ENCODE measurements at places on chromosomes 11 and 22.

DNA sequence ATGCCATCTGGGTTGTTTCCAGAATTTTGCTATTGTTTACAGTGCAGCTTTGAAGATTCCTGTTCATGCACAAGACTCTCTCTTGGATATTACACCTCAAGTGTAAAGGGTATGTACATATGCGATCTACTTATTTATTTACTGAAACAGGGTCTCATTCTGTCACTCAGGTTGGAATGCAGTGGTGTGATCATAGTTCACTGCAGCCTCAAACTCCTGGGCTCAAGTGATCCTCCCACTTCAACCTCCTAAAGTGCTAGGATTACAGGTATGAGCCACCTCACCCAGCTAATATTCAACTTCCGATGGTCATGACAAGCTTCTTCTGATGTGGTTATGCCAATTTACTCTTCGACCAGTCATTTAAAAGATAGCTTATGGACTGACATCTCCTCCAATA lies 158.1 kb upstream of the PITPNB start:
- DNase-seq = no peak

DNA sequence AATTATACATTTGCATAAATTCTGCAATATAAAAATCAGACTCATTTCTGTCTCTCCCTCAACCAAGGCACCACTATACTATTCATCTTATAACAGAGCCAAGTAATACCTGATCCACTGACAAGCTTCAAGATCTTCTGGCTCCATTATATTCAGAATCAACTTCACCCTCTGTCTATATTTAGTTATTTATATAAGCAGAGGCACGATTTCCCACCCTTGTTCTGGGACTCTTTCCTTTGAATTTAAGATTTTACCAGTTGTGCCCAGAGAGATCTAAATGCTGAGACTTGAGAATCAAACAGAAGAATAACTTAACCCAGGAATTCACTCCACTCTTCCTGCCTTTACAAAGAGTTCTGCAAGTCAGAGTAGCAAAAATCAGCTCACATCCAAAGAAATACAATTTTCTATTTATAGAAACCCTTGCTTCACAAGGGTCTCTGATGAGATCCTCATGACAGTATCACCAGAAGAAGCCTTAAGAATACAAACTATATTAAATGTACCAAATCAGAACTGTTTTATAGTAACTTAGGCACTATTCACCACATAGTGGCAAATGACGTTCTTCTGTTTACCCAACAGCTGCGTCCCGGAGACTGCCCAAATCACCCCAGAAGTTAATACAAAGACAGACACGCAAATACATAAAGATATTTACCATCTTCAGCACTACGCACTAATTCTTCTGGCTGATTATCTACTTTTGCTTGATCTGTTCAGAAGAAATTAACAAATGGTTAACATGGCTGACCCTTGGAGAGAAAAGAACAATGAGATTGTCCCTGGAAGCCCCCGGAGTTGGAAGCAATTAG lies 32.3 kb upstream of the CCDC89 start:
- DNase-seq = no peak

- DNase-seq = no peak
Observed at GRCh38 chr11:102188488-102188887, 78.2 kb downstream of the YAP1 start.

- DNase-seq = no peak
Observed at GRCh38 chr11:96466607-96467006, 76.8 kb downstream of the JRKL start.

DNA sequence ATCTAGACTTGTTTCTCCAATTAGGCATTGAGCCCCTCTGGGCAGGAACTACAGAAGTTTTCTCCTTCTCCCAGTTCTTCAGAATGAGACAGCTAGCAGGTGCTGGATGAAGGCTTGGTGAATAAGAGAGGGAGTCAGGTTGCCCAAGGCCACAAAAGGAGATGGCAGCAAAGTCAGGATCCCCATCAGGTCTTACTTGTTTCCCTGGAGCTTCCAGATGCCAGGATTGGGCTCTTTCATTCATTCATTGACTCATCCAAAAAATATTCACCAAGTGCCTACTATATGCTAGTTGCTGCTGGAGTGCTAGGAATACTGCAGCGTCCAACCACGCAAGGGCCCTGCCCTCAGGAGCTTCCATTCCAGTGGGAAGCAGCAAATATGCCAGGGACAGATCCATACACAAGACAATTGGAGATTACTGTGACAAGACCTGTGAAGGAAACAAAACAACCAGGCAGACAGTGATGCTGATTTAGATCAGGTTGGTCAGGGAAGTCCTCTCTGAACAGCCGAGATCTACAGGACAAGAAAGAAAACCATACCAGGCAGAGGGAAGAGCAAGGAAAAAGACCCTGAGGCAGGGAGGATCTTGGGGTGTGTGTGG lies 24.6 kb upstream of the LMO1 start:
- no peak for DNase-seq

- peak; percentile 90 for DNase-seq
Observed at GRCh38 chr22:35914665-35915476, 113.8 kb downstream of the RBFOX2 start.

DNA sequence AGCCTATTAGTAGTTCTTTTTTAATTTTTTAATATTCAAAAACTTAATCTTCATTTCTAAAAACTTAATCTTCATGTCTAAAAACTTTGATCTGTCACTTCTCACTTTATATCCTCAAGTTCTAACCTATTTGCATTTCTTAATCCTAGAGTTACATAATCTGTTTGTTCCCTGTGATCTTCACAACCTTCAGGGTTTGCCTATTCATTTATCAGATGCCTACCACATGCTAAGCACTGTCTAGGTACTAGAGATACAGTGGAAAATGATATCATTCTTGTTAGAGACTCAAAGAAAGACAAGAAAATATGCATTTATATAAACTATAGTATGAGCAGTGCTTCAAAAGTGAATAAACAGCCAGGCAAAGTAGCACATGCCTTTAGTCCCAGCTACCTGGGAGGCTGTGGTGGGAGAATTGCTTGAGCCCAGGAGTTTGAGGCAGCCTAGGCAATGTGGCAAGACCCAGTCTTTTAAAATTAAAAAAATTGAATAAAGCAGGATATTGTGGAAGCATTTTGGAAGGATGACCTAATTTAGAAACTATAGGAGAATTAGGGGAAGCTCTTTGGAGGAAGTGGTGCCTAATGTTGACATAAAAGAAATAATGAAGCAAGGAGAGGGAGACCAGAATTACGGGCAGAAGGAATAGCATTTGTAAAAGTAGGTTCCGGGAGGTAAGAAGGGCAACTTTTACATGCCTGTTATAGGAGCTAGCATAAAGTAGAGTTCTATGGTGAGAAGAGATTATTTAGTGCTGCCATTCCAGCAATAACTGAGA lies 54.4 kb upstream of the GRK2 start:
- no peak for DNase-seq

DNA sequence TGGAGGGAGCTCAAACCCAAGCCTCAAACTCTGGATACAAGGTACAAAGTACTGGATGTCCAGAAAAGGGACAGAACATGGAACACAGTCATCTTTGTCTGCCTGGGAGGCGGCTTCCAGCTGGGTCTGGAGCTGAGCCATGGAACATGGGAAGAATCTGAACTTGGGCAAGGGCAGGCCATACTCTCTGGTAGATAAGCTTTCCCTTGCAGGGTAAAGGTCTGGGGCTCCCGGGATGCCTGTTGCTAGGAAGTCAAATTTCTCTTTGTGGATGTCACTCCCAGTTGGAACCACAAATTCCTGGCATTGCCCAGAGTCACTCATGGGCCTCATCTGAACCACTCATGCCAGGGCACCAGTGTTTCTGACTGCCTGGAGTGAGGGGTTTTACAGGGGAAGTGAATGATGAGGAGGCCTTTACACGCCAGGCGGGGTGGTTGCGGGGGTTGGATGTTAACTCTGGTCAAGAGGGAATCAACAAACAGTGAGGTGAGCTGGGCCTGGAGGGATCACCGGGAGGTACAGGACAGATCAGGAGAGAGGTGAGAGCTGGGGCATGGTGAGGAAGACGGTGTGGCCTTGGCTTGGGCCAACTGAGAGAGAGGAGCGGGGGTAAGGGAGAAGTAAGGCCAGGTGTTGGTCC lies 5.7 kb downstream of the FTH1 start:
- DNase-seq = peak; percentile 75

- DNase-seq = no peak
Observed at GRCh38 chr22:23829845-23830372, 8.9 kb downstream of the DERL3 start.

DNA sequence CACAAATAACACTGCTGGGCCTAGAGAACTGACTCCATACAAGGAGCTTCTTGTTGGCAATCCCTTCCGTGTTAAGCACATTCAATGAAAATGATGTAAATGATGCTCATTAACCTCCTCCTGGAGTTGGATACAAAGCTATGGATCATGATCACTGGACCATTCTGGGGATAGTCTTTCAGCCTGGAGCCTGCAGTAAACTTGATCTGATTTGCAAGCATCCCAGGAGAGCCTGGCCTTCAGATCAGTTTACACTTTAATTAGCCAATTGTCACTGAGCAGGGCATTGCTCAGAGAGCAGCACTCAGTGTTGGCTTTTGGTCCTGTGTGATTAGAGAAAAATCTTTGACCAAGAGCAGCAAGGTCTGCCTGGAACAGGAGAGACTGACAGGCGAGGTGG lies 45.6 kb downstream of the ARFGAP3 start:
- DNase-seq = no peak

GRCh38 chr11:116814502-116814901 lies 8.6 kb downstream of the APOA4 start:
- DNase-seq = no peak

- DNase-seq = no peak
Observed at GRCh38 chr11:42093541-42093940, 634.1 kb upstream of the LRRC4C start.

DNA sequence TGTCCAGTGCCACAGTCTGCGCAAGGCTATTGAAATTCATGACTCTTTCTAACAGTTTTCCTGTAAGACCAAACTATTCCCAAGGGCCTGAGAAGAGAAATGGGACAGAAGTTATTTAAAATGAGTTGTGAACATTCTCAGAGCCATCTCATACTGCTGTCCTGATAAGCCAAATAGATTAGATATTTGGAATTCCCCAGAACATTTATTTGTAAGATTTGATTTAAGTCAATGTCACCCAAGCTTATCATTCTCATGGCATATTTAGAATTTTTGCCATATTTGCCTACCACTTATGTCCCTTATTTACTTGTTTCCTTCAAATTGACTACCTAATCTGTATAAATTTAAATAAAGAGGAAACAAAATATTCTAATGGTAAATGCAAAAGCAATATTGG lies 82.4 kb downstream of the NAV2 start:
- DNase-seq = no peak

DNA sequence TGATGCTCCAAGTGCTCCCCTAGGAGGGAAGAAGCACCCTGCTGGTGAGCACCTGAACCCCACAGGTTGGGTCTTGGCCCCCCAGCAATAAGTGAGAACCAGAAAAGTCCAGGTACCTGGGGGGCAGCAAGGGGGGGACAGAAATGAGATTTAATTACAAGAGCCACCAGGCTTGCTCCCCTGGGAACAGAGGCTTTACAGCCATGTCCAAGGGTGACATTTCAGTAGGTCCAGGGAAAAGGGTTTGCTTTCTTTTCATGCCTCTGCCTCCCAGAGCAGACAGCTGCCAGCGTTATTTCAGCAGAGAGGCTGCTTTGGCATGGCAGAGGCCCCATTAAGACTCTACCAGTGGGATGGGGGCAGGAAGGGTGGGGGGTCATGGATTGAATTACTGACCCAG lies 437.7 kb downstream of the BUD13 start:
- DNase-seq = no peak

DNA sequence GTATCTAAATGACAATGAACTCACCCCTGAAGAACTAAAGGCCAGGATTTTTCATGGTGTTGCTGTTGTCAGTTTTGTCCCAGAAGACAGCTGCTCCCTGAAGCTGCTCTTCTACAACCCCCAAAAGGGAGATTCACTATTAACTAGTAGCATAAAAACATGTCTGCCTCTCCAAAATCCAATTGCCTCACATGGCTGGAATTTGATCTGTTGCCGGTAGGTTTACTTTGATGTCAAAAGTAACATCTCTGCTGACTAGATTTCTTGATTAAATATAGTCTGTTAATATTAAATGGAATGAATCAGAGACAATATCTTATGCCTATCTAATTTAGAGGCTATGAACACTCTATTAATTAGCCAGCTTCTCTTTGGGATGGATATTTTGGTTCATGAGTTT lies 425.4 kb downstream of the ETS1 start:
- no peak for DNase-seq

DNA sequence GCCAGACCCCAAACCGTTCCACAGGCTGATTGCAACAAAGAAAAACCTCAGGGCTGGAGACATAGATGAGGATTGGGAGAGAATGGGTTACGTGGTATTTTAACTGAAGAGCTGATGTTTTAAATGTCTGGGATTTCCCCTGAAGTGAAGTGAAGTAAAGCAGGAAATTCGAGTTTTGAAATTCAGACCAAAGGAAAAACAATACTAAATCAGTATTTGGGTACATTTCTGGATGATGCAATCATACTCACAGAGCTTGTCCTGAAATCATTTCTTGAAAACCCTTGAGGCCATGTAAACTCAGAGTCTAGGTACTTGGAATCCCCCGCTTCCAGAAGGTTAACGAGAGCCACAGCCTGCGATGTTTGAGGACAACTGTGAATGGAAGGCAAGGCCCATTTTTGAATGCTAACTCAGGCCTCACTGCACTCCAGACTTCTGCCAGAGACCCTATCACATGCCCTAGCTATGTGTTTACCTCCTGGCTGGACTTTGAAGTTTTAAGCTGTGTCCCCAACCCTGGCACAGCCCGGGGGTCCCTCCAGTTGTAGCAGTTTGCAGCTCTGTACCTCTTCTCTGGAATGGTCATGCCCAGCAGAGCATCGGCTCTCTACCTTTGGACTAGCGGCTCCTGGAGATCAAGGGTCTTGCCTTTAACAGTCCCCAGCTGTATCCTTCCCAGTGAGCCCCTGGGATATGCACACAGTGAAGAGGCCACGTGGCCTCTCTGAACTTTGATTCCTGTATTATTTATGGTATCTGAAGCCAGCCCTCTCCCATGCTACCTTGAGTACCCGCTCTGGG lies 5.4 kb upstream of the FTH1 start:
- DNase-seq = peak; percentile 67

GRCh38 chr11:74169738-74170458 lies 904 bp downstream of the C2CD3 start:
- no peak for DNase-seq

DNA sequence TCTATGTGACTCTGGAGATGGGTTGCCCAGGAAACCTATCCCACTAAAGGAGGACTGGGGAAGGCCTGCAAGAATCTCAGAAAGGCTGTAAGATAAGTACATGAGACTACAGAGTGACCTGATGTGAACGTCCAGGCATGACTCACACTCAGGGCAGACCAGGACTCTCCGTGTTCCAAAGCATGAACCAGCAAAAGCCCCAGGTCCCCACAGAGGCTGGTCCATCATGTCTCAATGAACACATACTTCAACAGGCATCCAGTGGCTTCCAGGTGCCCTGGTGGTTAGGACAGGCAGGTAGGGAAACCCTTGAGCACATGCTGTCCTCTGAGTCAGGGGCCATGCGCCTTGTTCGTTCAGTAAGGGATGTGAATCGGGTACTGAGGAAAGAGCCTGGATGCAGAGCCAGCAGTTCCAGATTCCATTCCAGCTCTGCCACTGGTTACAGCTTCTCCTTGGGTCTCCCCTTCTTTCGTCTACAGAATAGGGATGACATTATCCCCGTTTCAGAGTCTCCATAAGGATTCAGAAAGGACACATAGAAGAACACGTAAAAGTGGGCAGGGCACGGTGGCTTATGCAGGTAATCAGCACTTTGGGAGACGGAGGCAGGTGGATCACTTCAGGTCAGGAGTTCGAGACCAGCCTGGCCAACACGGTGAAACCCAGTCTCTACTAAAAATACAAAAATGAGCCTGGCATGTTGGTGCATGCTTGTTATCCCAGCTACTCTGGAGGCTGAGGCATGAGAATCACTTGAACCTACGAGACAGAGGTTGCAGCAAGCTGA lies 129.0 kb upstream of the TEAD1 start:
- DNase-seq = no peak

GRCh38 chr11:102476812-102477211 lies 24.2 kb upstream of the TMEM123 start:
- DNase-seq = peak; percentile 48
